Progenitor cell of endocrine pancreas (in vitro differentiated cells): ENCODE measurements at places on chromosomes 11 and 22. TPM values are rescaled to one million over a fixed set of nuclear protein-coding genes. Genes with fewer than 3 reads are reported as not detected.

The HEPACAM gene
- 0.07 and 0.13 TPM in 2 replicates for total RNA-seq

GRCh38 chr11:72738199-72739141 lies 13.7 kb downstream of the ARAP1 start:
- H3K27ac ChIP-seq, result no peak overlapping the region
- H3K27me3 ChIP-seq, result no peaks in the 10 kb centered on the region
- DNase-seq, result no peak
- peaks cover 23% of the 10 kb centered on the region for H3K4me1 ChIP-seq

The PRR5L gene
- 1.7 and 2.0 TPM in 2 replicates for total RNA-seq

DNA sequence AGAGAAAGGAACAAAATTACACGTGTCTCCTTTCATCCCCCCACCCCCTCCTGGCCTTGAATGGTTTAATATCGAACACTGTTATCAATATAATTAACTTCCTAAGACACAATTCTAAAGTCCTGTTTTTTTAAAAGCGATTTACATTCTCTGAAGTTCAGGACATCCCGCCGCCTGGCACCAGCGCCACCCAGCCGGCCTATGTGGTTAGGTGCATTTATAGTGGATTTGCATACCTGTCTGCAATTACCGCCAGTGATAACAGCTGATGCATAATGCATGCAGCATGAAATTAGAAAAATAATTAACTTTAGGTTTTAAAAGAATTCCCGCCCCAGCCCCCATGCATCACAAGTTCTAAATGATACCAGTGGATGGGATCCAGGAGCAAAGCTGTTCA lies 58.6 kb downstream of the MACROD1 start:
- H3K36me3 ChIP-seq, result no peaks in the 10 kb centered on the region
- DNase-seq, result no peak

The FGF3 gene
- total RNA-seq, result not detected in 2 replicates

DNA sequence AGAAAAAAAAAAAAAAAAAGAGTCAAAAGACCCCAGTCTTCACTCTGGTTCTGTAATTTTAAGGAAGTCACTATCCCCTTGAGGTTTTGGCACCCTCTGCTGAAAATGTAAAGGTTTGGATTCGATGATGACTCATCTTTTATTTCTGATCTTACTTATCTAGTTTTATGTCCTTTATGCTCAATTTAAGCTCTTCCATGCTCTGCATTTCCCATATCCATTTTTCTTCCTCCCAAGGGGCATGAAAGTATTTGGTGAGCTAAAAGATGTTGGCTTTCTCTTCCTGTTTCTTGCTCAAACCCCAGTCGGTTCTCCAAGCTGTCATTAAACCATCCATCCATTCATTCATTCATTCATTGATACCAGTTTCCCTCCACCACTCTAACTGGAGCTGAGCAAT lies 61.0 kb upstream of the CDON start:
- H3K27ac ChIP-seq, result no peak overlapping the region
- peaks cover 27% of the 10 kb centered on the region for H3K27me3 ChIP-seq
- no peak overlapping the region for H3K4me3 ChIP-seq
- no peak for DNase-seq
- H3K4me1 ChIP-seq, result no peaks in the 10 kb centered on the region
